ENCODE measurements at places on chromosomes 4 and X. TPM values are rescaled to one million over a fixed set of nuclear protein-coding genes. Genes with fewer than 3 reads are reported as not detected.

- peak; percentile 85 for DNase-seq
Observed at GRCh38 chrX:1941321-1941720, 326.5 kb downstream of the ASMT start.

- no peak for DNase-seq
Observed at GRCh38 chr4:147991543-147992283, 259.8 kb downstream of the ARHGAP10 start.

GRCh38 chr4:3724319-3725231 is 41.6 kb upstream of the ADRA2C start:
- no peak for DNase-seq

GRCh38 chrX:123477673-123478072 is 255.2 kb downstream of the THOC2 start:
- DNase-seq, result no peak

- DNase-seq, result no peak
Observed at GRCh38 chr4:73245955-73246354, 12.6 kb downstream of the ANKRD17 start.

- no peak for DNase-seq
Observed at GRCh38 chr4:15906020-15906443, 32.5 kb downstream of the FGFBP1 start.

- no peak for DNase-seq
Observed at GRCh38 chr4:46316215-46316614, 73.7 kb downstream of the GABRA2 start.

- DNase-seq, result no peak
Observed at GRCh38 chr4:31362756-31363155, 642.6 kb downstream of the PCDH7 start.

- no peak for DNase-seq
Observed at GRCh38 chr4:45795135-45795534, 328.7 kb downstream of the GABRG1 start.

GRCh38 chr4:153901220-153901619 is 112.3 kb upstream of the SFRP2 start:
- DNase-seq, result no peak

DNA sequence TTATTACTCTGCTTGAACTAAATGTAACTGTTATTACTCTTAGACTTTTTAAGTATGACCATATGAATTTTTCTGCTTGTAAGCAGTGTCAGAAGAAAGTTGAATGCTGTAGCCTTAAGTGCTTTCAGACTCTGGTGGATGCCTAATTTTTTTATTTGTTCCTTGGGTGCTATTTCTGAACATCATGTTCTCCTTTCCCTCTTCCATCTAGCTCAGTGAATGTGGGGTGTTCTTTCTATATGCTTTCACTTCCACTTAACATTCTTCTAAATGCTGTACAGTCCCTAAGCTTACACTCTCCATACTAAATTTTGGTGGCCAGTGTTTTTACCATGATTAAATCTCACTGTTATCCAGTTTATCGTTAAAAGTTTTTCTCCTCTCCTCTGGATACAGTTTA is 3.6 kb downstream of the DCK start:
- DNase-seq, result no peak

DNA sequence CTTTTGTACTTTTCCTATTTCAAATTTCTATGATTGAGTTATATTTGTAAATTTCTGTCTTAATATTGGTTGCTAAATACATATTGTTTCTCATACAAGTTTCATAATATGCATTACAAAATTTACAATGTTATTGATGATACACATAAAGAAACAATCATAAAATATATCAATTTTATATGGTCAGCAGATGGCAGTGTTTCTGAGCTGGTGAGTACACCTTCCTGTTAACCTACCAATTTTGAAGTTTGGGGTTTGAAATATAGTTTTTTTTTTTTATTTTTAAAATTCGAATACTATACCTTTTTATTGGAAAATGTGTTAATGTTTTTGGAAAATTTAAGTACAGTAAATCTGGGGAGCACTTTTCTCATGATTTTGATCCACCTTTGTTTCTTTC is 1953.1 kb upstream of the ADGRL3 start:
- DNase-seq, result no peak

- DNase-seq, result peak; percentile 16
Observed at GRCh38 chr4:7827566-7827965, 112.1 kb downstream of the AFAP1 start.

DNA sequence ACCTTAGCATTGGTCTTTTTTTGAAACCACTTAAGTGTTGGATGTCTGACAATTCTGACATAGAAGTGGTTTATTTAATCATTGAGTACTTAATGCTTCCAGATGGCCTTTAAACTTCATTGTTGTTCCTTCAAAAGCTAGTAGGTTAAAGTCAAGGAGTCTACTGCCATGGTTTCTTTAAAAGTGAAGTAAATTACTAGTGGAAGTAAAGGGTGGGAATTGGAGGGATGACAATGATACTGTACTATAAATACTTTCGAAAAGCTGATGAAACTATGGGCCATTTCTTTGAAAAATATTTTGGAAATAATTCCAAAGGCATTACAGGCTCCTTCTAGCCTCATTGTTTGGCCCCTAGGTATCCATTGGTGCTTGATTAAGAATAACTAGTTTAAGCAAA is 51.9 kb downstream of the ATP10D start:
- DNase-seq, result no peak

DNA sequence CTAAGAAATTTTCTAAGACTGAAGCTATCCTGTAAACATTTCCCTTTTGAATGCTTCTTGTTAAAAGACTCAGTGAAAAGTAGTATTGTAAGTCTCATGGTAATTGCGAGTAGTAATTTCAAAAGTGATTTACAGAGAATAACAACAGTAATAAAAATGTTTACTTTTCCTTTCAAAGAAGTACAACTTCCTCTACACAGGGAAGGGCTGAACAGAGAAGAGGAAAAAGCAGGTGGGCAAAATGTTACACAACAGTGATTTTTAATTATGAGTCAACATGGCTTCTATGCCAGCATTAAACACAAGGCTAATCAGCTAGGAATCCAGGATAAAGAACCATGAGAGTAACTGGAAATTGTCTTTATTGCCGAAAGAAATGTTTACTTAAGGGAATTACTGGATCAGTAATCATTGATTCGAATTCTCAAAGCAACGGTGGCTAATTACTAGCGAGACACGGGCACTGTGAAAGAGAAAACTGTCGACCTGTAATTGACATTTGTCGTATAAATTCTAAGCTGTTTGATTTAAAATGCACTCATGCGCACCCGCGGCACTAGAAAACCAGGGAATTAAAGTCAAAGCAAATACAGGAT is 15.4 kb downstream of the UTP3 start:
- no peak for DNase-seq

- no peak for DNase-seq
Observed at GRCh38 chr4:24924309-24924781, 11.5 kb upstream of the CCDC149 start.

- DNase-seq, result no peak
Observed at GRCh38 chr4:3484057-3484973, 21.2 kb downstream of the DOK7 start.

GRCh38 chr4:60865273-60865672 is 334.9 kb upstream of the ADGRL3 start:
- no peak for DNase-seq

DNA sequence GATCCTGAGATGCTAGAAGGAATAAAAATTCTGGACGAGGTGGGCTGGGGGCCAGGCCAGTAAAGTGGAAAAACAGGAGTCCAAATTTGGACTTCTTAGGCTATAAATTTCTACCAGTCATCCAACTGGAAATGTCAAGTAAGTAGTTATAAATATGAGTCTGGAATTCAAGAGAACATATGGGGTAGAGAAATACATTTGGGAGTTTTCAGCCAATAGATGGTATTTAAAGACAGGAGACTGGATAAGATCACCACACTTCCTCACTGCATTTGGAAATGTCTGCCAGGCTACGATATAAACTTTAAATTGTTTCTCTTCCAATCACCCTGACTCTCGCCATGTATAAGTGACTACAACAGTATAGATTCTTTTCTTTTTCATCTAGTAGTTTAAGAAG is 242.5 kb downstream of the NPFFR2 start:
- DNase-seq, result no peak

- DNase-seq, result no peak
Observed at GRCh38 chr4:69910016-69910782, 20.7 kb upstream of the CSN1S1 start.

- no peak for DNase-seq
Observed at GRCh38 chrX:129139837-129140598, 383.3 kb downstream of the SMARCA1 start.

DNA sequence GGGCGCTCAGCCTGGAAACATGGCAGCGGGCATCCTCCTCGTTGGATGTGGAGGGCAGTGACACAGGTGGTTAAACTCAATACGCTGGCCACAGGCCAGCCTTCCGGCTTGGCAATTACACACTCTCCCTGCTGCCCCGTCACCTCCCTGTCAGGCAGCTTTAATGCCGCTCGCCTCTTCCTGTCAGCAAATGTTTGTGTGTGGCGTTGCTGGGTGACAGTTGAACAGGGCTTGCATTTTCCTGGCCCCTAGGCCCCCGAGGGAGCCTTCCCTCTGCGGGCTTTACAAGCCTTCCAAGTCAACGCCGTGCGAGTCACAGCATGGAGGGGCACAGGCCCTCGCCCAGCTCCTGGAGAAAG is 620.0 kb downstream of the BCOR start:
- no peak for DNase-seq

DNA sequence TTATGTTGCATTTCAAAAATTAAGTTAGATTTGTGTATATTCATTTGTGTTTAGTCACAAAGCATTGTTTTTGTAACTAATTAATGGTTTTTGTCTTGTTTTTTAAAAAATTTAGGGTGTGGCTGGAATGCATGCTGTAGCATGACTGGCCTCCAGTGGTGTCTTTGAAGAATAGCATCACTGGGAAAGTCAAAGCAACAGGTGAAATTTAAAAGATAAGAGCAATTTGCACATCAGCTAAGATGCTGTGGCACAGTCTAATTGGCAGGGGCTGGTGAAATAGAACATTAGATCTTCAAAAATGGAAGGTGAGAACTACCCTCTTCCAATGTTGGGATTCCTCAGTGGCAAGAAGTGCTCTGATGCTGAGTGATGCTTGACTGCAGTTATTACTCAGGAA is 45.3 kb downstream of the ANK2 start:
- DNase-seq, result no peak

- no peak for DNase-seq
Observed at GRCh38 chrX:10120331-10120730, 36.4 kb upstream of the CLCN4 start.

- DNase-seq, result peak; percentile 71
Observed at GRCh38 chr4:8350352-8350751, 80.8 kb downstream of the HTRA3 start.

DNA sequence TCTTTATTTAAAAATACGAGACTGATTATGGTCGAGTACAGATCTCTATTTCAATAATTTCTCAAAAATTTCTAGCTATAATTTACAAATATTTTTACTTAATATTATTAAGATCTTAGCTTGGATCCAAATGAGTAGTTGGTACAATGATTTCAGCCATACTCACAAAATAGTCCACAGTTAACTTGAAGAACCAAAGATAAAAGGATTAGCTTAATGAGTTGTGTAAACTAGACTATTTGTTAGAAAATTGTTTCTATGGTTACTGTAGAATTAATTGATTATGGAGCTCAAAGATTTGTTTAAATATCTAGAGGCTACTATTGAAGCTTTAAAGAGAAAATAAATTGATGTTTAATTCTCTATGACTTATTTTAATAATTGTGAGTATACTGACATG is 1.6 kb downstream of the UGT2B10 start:
- no peak for DNase-seq

GRCh38 chr4:182842104-182842600 is 75.0 kb downstream of the DCTD start:
- DNase-seq, result no peak

DNA sequence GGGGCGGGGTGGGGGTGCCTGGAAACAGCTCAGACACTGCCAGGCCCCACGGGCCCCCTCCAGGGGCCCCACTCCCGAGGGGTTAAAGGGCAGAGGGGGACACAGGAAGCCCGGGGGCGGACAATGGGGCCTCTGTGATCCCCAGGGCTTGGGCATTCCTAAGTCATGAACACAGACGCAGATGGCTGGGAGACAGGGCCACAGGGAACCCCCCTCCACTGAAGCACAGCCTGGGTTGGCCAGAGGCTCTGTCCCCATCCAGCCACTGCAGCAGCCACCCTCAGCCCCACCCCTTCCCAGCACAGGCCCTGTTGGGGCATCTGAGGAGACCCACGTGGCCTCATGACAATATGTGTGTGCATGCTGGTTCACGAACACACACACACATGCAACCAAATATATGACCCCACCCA is 3.9 kb downstream of the L1CAM start:
- no peak for DNase-seq

DNA sequence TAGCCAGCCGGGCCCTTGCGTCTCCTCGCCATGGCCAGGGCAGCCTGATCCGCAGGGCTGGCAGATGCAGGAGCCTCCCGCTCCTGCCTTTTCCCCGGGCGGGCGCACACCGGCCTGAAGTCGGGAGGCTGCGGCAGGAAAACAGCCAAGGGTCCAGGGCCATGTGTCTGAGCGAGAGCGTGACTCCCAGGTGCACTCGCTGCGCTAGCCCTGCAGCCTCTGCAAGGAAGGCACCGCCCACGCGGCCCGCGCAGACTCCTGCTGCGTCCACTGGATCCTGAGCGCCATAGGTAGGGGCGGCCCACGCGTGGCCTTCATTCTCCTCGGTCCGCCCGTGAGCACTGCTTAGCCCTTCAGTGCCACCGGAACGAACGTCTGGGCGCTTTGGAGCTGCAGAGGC is 379.9 kb downstream of the TRAM1L1 start:
- DNase-seq, result no peak

- no peak for DNase-seq
Observed at GRCh38 chr4:147923854-147924253, 192.0 kb downstream of the ARHGAP10 start.

GRCh38 chr4:40822420-40823166 is 72.8 kb downstream of the NSUN7 start:
- DNase-seq, result no peak

HMX1 gene
- total RNA-seq, result not detected

SSX4B gene
- not detected for total RNA-seq

APLN gene
- 5.6 TPM for total RNA-seq

CLNK gene
- not detected for total RNA-seq

FHIP1A gene
- total RNA-seq, result 0.10 TPM

SLC9B2 gene
- 17.2 TPM for total RNA-seq

MAGEA2B gene
- not detected for total RNA-seq

PAGE1 gene
- total RNA-seq, result not detected

DGKK gene
- not detected for total RNA-seq

SLIT2 gene
- total RNA-seq, result 11.6 TPM

HS6ST2 gene
- total RNA-seq, result 0.19 TPM

PCDH11X gene
- total RNA-seq, result not detected

DGAT2L6 gene
- total RNA-seq, result not detected

ARAP2 gene
- total RNA-seq, result 13.5 TPM

ETDA gene
- total RNA-seq, result not detected

CRMP1 gene
- 0.16 TPM for total RNA-seq

SMPX gene
- total RNA-seq, result not detected

Data from mesenteric fat pad (tissue), 1 donor.